ENCODE measurements at places on chromosomes 6 and 20. TPM values are rescaled to one million over a fixed set of nuclear protein-coding genes. Genes with fewer than 3 reads are reported as not detected.

The KCNK15 gene
- not detected for total RNA-seq

The COX4I2 gene
- not detected for total RNA-seq

The HLA-G gene
- 2.9 TPM for total RNA-seq

The MAN1A1 gene
- 4.5 TPM for total RNA-seq

The ILRUN gene
- total RNA-seq, result 49.4 TPM

The THEMIS gene
- 25.0 TPM for total RNA-seq

The NNAT gene
- total RNA-seq, result not detected

The MYH7B gene
- 0.53 TPM for total RNA-seq

The EFCAB8 gene
- 2.5 TPM for total RNA-seq

The TMEM244 gene
- not detected for total RNA-seq

The COL21A1 gene
- total RNA-seq, result not detected

The FYN gene
- 419 TPM for total RNA-seq

The PLN gene
- not detected for total RNA-seq

The F13A1 gene
- 0.38 TPM for total RNA-seq

The FOXQ1 gene
- not detected for total RNA-seq

The ZNF165 gene
- 5.1 TPM for total RNA-seq

The JARID2 gene
- total RNA-seq, result 32.0 TPM

The GPLD1 gene
- total RNA-seq, result 0.59 TPM

The LIN28B gene
- not detected for total RNA-seq

The PPIL6 gene
- 0.84 TPM for total RNA-seq

The EGFL8 gene
- 13.1 TPM for total RNA-seq

The TMEM170B gene
- 1.9 TPM for total RNA-seq

The HCRTR2 gene
- total RNA-seq, result not detected

The TRIM31 gene
- not detected for total RNA-seq

The CRIP3 gene
- 1.8 TPM for total RNA-seq

The CFAP61 gene
- total RNA-seq, result not detected

The TRIM15 gene
- not detected for total RNA-seq

The FAXC gene
- total RNA-seq, result not detected

The MRPL2 gene
- total RNA-seq, result 42.8 TPM

The SAMD10 gene
- 12.1 TPM for total RNA-seq

The OR14J1 gene
- not detected for total RNA-seq

The EYA2 gene
- total RNA-seq, result not detected

The MUCL3 gene
- not detected for total RNA-seq

The ABCF1 gene
- 86.1 TPM for total RNA-seq

The PACSIN1 gene
- total RNA-seq, result 1.4 TPM

The LY6G5C gene
- 0.49 TPM for total RNA-seq

The MLN gene
- not detected for total RNA-seq

The ESR1 gene
- 2.6 TPM for total RNA-seq

The BPI gene
- total RNA-seq, result 0.14 TPM

The OPN5 gene
- not detected for total RNA-seq

The DYNLT2 gene
- 4.3 TPM for total RNA-seq

The ASIP gene
- not detected for total RNA-seq

The SNX9 gene
- 48.5 TPM for total RNA-seq

The TREM1 gene
- total RNA-seq, result 2.8 TPM

All from CD4-positive, alpha-beta T cell (primary cell).